Occipital lobe (tissue), 3 donors: ENCODE measurements at places on chromosomes 7 and 10. TPM values are rescaled to one million over a fixed set of nuclear protein-coding genes. Genes with fewer than 3 reads are reported as not detected.

DNA sequence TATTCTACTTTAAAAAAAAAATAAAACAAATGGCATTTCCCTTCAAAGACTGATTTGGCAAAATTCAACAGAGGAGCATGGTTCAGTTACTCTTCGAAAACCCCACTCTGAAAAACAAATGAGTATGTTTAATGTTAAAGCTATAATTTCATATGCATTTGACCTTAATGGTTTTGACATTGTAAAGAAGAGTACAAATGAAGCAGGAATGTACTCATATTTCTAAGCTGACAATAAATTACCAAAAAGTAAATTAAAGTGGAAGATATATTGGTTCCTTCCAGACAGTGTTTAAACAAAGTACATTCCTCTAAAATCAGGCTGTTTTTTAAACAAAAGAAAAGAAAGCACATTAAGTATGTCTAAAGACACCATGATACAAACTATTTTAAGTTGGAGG, 16.4 kb downstream of the RGS10 start:
- DNase-seq = no peak

DNA sequence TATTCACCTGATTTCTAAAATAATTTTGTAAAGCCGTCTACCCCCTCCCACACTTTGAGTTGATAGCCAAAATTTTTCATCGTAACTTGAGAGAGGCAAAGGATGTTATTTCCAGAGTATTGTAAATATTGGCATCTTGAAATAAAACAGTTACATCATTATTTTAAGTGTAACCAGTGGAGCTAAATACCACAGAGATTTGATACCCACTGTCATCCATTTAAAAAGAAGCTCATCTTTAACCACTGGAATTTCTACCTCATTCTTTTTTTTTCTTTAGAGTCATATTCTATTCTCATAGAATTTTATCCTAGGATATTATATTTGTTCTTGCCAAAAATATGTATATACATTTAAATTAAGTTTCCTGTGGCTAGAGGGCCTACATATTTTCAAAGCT, 48.6 kb downstream of the CAMK1D start:
- no peak for DNase-seq

DNA sequence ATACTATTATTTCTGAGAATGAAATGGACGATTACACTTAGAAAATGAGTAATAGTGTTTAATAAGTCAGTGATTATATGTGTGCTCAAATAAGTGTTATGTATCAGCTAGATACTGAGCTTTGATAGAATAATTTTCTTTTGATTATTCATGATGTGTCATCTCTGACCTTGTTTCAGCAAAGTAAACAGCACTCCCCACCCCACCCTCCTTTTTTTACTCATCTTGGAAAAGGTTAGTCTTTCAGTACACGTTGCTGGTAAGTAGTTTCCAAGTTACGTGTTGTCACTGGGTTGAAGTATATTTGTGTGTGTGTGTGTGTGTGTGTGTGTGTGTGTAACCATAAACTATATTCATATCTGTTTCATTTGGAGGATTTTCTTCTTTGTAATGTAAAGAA, 84.1 kb downstream of the GNAI1 start:
- DNase-seq = no peak

Gene LAMB4
- 0.47 TPM for total RNA-seq

- DNase-seq = no peak
These were observed 46.2 kb downstream of the TMEM60 start for GRCh38 chr7:77752016-77752415.

Gene VPS41
- total RNA-seq = 86.9 TPM

Gene BUB3
- total RNA-seq = 112 TPM

DNA sequence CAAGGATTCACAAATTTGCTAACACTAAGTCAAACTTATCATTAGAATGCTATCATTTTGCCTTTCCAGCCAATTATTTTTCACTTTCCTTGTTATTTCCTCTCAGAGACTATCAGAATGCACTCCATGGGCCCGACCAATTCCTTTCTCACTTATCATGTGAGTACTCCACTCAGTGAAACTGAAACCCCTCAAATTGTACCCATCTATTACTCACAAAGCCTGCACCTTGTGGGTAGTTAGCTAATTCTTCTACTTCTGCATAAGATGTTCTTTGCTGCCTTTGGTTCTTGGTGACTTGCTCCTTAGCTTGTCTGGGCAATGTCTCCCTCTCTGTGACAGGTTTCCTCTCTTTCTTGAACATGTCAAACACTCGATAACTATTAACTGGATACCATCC, 35.2 kb upstream of the MBL2 start:
- DNase-seq = no peak

DNA sequence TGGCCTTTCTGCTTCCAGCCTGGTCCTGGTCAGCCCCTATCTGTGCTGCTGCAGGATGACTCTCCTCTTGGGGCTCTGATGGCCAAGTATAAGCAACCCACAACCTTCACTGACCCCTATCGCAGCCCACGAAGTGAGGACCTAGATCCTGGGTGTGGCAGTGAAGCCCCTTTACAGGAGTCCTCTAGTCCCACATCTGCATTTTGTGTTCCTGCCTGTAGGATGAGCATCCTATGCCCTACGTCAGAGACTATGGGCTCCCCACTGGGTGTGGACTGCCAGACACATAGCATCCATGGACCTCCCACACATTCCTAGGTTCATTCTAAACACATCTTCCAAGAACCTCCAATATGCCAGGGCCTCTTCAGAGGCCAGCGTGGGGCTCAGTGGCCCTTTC, 29.0 kb downstream of the ARHGAP22 start:
- DNase-seq = no peak

GRCh38 chr10:88908194-88908593, 28.1 kb downstream of the STAMBPL1 start:
- DNase-seq = no peak

DNA sequence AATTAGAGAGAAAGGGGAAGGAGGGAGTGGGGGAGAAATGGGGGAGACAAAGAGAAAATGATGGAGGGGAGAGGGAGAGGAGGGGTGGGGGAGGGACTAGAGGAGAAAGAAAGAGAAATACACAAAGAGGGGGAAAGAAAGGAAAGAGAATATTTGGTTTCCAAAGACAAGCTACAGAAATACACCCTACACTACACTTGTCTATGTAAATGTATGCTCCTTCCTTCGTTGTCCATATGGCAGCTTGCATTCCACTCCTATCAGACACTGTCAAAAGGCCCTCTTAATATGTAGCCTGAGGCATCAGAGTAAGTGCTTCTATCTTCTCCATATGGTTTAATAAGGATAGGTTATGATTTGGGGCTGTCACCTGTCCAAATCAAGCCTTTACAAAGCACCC, 92.8 kb upstream of the FEZF1 start:
- no peak for DNase-seq

GRCh38 chr10:79628988-79629954, 18.5 kb downstream of the SFTPA1 start:
- no peak for DNase-seq

Gene FAM25C
- total RNA-seq = not detected

DNA sequence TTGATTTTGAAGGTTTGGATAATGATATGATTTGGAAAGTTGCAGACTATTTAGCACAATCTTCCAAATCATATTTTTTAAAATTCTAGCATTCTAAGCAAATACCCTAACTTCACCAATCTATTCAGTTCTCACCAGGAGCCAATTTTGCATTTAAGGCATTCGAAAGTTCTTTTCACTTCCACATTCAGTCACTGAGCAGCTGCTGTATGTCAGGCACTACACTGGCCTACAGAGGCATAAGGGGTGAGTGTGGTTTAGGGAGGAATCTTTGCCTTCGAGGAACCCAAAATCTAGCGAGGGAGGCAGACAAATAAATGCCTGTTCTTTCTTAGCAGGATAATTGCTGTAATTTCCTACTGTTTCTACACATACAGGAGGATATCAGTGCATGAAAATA, 10.7 kb upstream of the UCN3 start:
- DNase-seq = no peak

DNA sequence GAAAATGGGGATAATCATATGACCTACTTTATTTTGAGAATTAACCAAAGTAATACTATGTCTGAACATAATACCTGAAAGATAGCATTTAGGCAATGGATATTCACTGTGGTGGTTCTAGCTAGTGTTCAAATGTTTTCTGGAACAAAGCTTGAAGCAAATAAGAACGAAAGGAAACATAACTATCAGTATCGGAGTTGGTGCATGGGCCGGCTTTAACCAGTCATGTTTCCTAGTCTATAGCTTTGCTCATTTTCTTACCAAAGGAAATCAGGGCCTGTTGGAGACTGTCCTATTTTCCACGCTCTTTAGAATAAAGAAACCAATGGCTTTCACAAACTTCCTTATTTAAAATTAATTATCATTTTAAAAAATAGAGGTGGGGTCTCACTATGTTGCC, 8.9 kb downstream of the IL2RA start:
- no peak for DNase-seq

Gene PARP12
- 3.0 TPM for total RNA-seq

- DNase-seq = no peak
These were observed 67.2 kb upstream of the FAM204A start for GRCh38 chr10:118409295-118409694.

DNA sequence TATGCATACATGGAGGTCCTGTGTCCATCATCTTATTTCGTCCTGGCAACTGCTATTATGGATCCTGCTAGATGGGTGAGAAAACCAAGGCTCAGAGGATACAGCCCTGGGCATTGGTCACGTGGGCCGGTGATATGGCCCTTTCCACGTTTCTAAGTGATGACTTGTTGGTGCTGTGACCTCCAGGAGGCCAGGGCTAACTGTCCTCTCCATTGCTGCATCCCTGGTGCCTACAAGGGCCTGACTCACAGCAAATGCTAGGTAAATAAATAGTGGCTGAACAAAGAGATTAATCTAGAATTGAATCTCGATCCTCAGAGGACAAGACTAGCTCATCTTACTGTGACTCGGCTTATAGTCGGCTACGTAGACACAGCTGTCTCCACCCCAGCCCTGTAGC, 78.6 kb downstream of the FAM53B start:
- no peak for DNase-seq

GRCh38 chr10:99523251-99523773, 9.4 kb upstream of the NKX2-3 start:
- no peak for DNase-seq

GRCh38 chr10:25026463-25026862, 10.1 kb downstream of the THNSL1 start:
- DNase-seq = no peak

DNA sequence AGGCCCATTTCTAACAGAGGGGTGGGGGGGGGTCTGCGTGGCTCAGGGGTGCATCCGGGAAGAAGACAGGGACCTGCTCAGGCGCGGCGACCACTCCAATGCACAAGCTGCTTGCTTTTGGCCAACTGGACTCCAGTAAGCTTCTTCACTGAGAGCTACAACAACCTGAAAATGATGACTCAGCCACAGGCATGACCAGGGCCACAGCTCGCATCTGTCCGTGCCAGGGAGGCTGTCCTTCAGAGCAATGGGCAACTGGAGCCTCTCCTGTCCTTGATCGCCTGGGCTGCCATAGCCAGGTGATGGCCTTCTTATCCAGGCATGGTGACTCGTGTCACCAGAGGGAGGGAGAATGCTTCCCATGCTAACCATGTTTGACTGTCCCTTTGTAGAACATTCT, 81.6 kb upstream of the RNF32 start:
- no peak for DNase-seq

Gene ZP3
- 1.4 TPM for total RNA-seq

Gene MRLN
- not detected for total RNA-seq

GRCh38 chr10:70503776-70504175, 25.2 kb downstream of the PALD1 start:
- DNase-seq = no peak
